ENCODE measurements at places on chromosomes 1 and 21.
A peak's percentile ranks its signal among the peaks of the same experiment; 100 is the strongest.

GRCh38 chr1:184716158-184716557 lies 38.5 kb downstream of the EDEM3 start:
- H3K4me1 ChIP-seq: no peaks in the 10 kb centered on the region
- no peak for DNase-seq
- no peak overlapping the region for H3K27ac ChIP-seq
- no peaks in the 10 kb centered on the region for H3K27me3 ChIP-seq

DNA sequence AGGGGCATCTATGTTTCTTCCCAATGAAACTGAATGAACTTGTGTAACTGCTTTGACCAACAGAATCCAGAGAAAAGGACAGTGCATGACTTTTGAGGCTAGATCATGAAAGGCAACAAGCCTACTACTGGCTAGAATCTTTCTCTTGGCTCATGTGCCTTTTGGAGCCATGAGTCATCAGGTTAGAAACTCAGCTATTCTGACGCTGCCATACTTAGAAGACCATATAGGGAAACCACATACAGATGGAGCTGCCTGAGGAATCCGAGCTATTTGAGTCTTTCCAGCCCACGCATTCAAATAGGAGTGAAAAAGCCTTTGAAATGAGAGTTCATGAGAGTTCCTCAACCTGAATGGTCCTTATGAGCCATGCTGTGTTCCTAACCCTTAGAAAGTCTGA lies 738.5 kb upstream of the CHRM3 start:
- H3K27me3 ChIP-seq: no peaks in the 10 kb centered on the region
- H3K4me1 ChIP-seq: peaks cover 16% of the 10 kb centered on the region

DNA sequence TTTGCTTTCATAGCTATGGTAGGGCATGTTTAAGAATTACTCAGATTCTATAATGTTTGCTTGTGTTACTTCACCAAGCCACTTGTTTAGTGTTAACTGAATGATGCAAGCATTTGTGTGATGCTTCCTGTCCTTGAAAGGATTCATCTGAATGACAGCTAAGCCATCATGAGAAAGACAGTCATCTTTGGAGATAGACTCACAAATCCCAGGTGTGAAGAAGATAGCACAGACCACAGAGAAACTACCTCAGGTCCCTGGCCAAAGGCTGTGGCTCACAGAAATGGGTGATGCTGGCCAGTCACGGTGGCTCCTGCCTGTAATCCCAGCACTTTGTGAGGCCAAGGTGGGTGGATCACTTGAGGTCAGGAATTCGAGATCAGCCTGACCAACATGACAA lies 321.4 kb downstream of the DPYD start:
- no peaks in the 10 kb centered on the region for H3K36me3 ChIP-seq
- no peak overlapping the region for H3K27ac ChIP-seq
- no peak for DNase-seq
- H3K27me3 ChIP-seq: no peaks in the 10 kb centered on the region

DNA sequence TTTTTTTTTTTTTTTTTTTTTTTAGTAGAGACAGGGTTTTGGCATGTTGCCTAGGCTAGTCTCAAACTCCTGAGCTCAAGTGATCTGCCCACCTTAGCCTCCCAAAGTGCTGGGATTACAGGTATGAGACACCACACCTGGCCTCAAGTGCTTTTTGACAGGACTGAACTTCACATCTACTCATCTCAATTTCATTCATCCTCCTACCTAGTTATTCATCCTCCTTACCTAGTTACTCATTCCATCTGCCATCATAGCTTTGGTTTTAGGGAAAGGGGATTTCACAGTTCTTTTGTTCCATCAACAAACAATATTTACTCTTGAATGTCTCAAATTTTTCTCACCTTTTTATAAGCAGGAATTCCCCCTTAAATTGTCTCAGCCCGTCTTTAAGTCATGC lies 38.6 kb upstream of the RALGPS2 start:
- no peak for DNase-seq
- H3K4me3 ChIP-seq: no peak overlapping the region
- no peaks in the 10 kb centered on the region for H3K36me3 ChIP-seq
- no peaks in the 10 kb centered on the region for H3K27me3 ChIP-seq
- H3K4me1 ChIP-seq: no peaks in the 10 kb centered on the region
- H3K27ac ChIP-seq: no peak overlapping the region

DNA sequence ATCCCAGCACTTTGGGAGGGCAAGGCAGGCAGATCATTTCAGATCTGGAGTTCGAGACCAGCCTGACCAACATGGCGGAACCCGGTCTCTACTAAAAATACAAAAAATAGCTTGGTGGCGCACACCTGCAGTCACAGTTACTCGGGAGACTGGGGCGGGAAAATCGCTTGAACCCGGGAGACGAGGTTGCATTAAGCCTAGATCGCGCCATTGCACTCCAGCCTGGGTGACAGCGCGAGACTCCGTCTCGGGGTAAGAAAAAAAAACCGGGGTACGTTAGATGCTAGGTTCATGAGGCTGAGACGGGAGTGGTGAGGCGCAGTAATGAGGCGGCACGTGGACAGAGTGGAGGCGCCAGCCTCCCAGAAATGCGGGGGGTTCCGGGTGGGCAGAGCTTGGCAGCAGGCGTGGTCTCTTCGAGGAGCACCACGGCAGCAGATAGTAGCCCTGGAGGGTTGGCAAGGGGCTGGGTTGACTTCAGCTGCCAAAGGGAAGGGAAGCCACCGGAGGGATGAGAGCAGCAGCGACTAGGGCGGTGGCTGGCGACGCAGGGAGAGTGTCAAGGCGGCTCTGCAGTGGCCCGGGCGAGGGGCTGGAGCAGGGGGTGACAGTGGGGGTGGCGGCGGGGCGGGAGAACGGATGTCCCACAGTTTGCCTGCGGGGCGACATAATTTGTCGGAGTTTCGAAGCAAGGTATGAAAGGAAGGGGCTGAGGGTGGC lies 832 bp downstream of the MRPL20 start:
- peak overlapping the region; percentile 96 for H3K4me3 ChIP-seq
- no peak overlapping the region for H3K27ac ChIP-seq
- H3K36me3 ChIP-seq: peaks cover 10% of the 10 kb centered on the region
- DNase-seq: no peak
- H3K4me1 ChIP-seq: peaks cover 30% of the 10 kb centered on the region
- no peaks in the 10 kb centered on the region for H3K27me3 ChIP-seq

GRCh38 chr1:183195142-183195574 lies 9.1 kb downstream of the LAMC2 start:
- no peak overlapping the region for H3K27ac ChIP-seq
- no peaks in the 10 kb centered on the region for H3K27me3 ChIP-seq
- no peaks in the 10 kb centered on the region for H3K36me3 ChIP-seq
- peaks cover 5% of the 10 kb centered on the region for H3K4me1 ChIP-seq

DNA sequence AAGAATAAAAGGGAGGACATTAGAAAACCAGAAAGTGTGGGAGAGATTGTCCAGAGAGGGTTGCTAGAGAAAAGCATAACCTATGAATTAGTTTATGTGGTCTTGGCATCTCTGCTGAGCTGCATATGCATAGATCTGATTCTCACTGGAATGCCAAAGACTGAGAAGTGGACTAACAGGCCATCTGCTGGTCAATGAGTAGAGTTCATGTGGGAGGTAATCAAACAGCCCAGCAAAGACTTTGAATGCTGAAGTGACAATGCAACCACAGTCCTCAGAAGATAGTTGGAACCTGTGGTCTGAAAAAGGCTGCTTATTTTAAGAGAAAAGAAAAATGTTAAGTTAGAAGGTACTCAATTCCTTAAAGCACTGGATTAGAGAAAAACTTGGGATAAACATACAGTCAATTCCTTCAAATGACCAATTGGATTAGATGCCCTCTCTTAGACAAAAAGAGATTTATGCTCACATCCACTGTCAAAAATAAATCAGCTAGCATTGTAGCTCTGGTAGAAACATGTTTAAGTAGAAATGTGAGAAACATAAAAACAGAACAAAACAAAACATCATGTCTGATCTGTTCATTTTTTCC lies 382.8 kb downstream of the AMY1C start:
- no peaks in the 10 kb centered on the region for H3K27me3 ChIP-seq
- no peak overlapping the region for H3K4me3 ChIP-seq
- no peaks in the 10 kb centered on the region for H3K4me1 ChIP-seq
- no peak overlapping the region for H3K27ac ChIP-seq
- DNase-seq: peak; percentile 68
- no peaks in the 10 kb centered on the region for H3K36me3 ChIP-seq

DNA sequence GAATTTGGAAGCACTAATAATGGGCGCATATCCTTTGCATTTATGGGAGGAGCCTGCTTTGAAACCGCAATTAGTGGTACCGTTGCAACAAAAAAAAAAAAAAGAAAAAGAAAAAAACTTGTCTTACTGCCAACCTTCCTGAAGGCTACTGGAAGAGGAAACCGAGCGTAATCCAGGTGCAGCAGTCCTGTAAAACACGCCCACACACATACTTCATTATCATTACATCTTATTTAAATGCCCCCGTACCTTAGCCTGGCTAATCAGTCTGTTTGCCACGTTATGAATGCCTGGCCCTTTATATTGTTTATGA lies 686 bp upstream of the ZNF281 start:
- peak overlapping the region; percentile 86 for H3K4me3 ChIP-seq
- no peak overlapping the region for H3K27ac ChIP-seq
- peak; percentile 52 for DNase-seq
- H3K36me3 ChIP-seq: peaks cover 14% of the 10 kb centered on the region
- H3K27me3 ChIP-seq: no peaks in the 10 kb centered on the region
- H3K4me1 ChIP-seq: peaks cover 33% of the 10 kb centered on the region

GRCh38 chr21:16085421-16085820 lies 355.6 kb downstream of the USP25 start:
- no peaks in the 10 kb centered on the region for H3K36me3 ChIP-seq
- DNase-seq: no peak
- H3K27ac ChIP-seq: no peak overlapping the region
- no peak overlapping the region for H3K4me3 ChIP-seq
- H3K27me3 ChIP-seq: no peaks in the 10 kb centered on the region

- H3K4me3 ChIP-seq: no peak overlapping the region
- DNase-seq: no peak
- H3K27me3 ChIP-seq: peaks cover 32% of the 10 kb centered on the region
- no peak overlapping the region for H3K27ac ChIP-seq
- no peaks in the 10 kb centered on the region for H3K36me3 ChIP-seq
These were observed 35.4 kb upstream of the CD1D start for GRCh38 chr1:158145173-158145719.

GRCh38 chr1:52552236-52552504 lies 722 bp downstream of the TUT4 start:
- no peaks in the 10 kb centered on the region for H3K36me3 ChIP-seq
- H3K4me3 ChIP-seq: peak overlapping the region; percentile 67
- DNase-seq: peak; percentile 64
- peaks cover 28% of the 10 kb centered on the region for H3K4me1 ChIP-seq
- H3K27ac ChIP-seq: peak overlapping the region; percentile 94

DNA sequence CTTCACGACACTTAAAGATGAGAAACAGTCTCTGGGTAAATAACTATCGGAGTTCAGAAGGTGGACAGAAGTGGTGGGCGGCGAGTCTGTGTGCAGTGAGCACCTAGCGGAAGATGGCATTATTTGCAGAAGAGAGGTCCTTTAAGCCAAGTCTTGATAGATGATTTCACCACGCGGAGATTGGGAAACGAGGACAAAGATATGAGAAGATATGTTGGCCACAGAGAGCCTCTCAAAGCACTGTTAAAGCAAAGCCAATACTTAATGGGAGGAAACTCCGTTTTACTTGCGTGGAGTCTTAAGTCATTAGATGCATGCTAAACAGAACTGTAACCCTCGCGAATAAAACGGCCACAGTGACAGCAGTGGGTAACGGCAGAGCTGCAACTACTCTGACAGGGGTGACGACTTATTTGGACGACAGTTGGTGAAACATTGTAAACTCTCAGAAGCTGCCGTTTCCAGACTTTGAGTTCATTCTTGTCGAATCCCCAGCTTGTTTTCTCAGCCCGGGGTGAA lies 577 bp upstream of the CEP350 start:
- H3K4me1 ChIP-seq: peaks cover 10% of the 10 kb centered on the region
- peak; percentile 39 for DNase-seq
- peak overlapping the region; percentile 94 for H3K4me3 ChIP-seq
- H3K27me3 ChIP-seq: no peaks in the 10 kb centered on the region
- H3K36me3 ChIP-seq: no peaks in the 10 kb centered on the region

GRCh38 chr1:177065430-177065829 lies 99.1 kb downstream of the ASTN1 start:
- peaks cover 27% of the 10 kb centered on the region for H3K4me1 ChIP-seq
- no peak overlapping the region for H3K4me3 ChIP-seq
- H3K27me3 ChIP-seq: peaks cover 36% of the 10 kb centered on the region
- no peaks in the 10 kb centered on the region for H3K36me3 ChIP-seq
- no peak overlapping the region for H3K27ac ChIP-seq

Measured in neural progenitor cell (in vitro differentiated cells).